Stimulated activated CD8-positive, alpha-beta memory T cell treated with anti-CD3 and anti-CD28 coated beads, Interleukin-7, amount 100 ng/mL, for 1 hour (primary cell): ENCODE measurements at places on chromosomes 7 and 10.

GRCh38 chr7:4792537-4793126 lies 17.2 kb downstream of the AP5Z1 start:
- no peak for DNase-seq

- DNase-seq = no peak
Observed at GRCh38 chr10:24120646-24121045, 88.3 kb upstream of the KIAA1217 start.

DNA sequence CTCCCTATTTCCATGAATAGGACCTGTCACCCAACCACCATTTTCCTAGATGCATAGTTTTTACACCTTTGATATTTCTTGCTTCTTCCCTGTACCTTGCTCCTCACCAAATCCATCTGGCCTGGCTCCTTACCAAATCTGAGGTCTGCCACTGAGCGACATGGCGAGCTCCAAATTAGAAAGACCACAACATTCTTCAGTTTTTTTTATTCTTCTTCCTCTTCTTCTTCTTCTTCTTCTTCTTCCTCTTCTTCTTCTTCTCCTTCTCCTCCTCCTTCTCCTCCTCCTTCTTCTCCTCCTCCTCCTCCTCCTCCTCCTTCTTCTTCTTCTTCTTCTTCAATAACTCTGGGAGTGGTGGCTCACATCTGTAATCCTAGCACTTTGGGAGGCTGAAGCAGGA lies 7.1 kb downstream of the CPED1 start:
- DNase-seq = no peak

GRCh38 chr7:113100121-113100603 lies 13.5 kb upstream of the GPR85 start:
- no peak for DNase-seq

DNA sequence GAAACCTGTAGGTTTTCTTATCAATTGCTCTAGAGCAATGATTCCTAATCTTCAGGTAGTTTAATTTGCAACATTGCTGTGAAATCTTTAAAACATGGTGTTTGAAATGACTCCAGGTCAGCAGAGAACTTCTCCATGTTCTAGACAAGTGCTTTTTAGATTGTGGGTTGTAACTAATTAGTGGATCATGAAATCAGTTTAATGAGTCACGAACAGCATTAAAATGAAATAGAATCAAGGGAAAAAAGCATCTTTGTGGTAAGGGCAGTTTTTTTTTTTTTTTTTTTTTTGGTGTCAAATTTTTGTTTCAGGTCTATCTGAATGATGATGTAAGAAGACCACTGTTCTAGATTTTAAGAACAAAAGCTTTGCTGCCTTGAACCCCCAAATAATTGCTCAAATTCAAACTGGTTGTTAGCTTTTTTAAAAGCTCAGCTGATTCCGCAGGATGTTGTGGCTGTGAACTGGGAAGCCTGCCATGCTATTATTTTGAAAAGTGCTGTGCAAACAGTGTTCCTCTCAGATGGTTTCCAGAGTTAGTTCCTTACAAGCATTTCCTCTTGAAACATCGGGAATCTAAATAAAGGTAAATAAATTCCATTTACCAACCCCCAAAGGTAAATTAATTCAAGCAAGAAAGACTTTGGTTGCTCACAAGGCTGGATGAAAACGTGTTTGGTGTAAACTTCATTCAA lies 13.1 kb upstream of the PDK4 start:
- DNase-seq = no peak

- DNase-seq = no peak
Observed at GRCh38 chr7:129908181-129908580, 44.6 kb downstream of the UBE2H start.

GRCh38 chr10:48266528-48266927 lies 8.0 kb downstream of the FRMPD2 start:
- DNase-seq = no peak

DNA sequence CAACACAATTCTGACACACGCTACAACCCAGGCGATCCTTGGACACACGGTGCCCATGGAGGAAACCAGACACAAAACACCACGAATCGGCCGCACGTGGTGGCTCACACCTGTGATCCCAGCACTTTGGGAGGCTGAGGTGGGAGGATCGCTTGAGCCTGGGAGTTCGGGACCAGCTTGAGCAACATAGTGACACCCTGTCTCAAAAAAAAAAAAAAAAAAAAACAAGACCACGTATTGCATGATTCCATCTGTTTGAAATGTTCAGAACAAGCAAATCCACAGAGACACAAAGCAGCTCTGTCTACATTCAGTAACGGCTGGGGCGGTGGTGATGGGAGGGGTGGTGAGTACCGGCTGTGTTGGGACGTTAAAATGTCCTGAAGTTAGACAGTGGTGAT lies 25.2 kb downstream of the ADAP1 start:
- no peak for DNase-seq

GRCh38 chr10:57921140-57921539 lies 346.6 kb downstream of the IPMK start:
- no peak for DNase-seq

DNA sequence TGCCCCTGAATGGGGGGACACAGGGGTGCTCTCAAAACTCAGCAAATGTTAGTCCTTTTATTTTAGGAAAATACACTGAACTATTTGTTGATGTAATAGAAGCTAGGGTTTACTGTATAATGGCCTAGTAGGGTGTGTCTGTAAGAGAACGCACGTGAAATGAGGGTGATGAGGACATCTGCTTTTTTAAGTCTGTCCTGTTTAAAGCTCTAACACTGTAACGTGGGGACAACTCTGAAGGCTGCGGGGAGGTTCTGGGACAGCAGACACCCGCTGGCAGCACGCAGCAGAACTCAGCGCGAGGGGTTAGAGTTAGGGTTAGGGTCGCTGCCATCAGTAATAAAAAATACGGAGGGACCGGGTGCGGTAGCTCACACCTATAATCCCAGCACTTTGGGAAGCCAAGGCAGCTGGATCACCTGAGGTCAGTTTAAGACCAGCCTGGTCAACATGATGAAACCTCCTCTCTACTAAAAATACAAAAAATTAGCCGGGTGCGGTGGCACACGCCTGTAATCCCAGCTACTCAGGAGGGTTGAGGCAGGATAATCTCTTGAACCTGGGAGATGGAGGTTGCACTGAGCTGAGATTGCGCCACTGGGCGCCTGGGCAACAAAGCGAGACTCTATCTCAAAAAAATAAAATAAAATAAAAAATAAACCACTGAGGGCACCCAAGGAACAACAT lies 98.0 kb downstream of the CTBP2 start:
- DNase-seq = no peak

DNA sequence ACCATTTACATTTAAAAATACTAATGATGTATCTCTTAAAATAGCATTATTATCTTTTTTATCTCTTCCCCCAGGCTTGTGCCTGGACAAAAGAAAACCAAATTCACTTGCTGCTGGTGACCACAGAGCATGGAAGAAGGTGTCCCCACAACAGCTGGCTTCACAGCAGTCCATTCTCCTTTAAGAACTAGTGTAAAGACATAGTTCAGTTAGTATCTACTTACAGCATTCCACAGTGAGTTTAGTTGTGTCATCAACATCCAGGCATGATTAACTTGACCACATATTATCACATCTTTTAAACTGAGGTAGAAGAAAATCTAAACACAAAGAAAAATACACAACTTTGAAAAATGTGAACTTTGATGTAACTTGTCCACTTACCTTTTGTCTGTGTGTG lies 55.0 kb downstream of the LRRC17 start:
- DNase-seq = no peak

GRCh38 chr10:37566332-37566731 lies 291.1 kb downstream of the ZNF248 start:
- DNase-seq = no peak

GRCh38 chr7:40680657-40681056 lies 545.9 kb downstream of the SUGCT start:
- DNase-seq = no peak

- DNase-seq = no peak
Observed at GRCh38 chr10:32179836-32180235, 123.6 kb upstream of the KIF5B start.

GRCh38 chr7:129825209-129825970 lies 127.4 kb downstream of the UBE2H start:
- DNase-seq = peak; percentile 83

- no peak for DNase-seq
Observed at GRCh38 chr7:114432061-114432460, 17.4 kb downstream of the FOXP2 start.

DNA sequence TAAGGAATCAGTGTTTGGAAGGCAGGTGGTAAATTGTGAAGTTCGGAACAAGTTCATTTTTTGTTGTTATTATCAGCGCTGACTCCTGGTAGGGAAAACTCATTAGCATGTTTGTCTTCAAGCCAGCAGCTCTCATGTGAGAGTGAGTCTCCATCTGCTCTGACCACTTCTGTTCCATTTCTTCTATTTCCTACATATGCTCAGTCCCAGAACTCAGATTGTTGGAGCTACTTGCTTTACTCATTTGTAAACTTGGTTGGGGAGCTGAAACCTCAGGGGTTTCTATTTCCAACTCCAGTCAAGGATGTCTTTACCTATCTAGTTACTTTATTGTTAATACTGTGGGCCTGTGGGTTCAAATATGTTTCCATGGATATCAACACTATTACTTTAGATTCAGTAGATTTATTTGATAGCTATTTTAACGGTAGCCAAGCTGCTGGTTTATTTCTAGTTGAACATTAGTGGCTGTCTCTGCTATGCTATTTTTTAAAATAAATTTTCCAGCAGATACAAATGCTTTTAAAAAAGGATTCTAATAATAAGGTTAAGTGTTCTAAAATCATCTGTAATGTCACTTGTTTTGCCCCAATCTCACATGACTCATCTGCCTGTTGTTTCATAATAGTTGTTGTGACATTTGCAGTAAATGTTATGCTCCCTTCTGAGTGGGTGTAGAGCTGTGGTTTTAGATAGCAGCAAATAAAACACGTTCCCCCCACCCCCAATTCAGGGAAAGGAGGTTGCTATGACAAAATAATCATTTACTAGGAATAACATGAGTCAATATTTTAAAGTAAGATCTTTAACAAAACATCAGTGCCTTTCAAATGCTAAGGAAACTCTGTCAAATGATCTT lies 143.3 kb downstream of the HDAC9 start:
- no peak for DNase-seq

GRCh38 chr10:113284635-113285034 lies 268.2 kb upstream of the HABP2 start:
- DNase-seq = no peak

DNA sequence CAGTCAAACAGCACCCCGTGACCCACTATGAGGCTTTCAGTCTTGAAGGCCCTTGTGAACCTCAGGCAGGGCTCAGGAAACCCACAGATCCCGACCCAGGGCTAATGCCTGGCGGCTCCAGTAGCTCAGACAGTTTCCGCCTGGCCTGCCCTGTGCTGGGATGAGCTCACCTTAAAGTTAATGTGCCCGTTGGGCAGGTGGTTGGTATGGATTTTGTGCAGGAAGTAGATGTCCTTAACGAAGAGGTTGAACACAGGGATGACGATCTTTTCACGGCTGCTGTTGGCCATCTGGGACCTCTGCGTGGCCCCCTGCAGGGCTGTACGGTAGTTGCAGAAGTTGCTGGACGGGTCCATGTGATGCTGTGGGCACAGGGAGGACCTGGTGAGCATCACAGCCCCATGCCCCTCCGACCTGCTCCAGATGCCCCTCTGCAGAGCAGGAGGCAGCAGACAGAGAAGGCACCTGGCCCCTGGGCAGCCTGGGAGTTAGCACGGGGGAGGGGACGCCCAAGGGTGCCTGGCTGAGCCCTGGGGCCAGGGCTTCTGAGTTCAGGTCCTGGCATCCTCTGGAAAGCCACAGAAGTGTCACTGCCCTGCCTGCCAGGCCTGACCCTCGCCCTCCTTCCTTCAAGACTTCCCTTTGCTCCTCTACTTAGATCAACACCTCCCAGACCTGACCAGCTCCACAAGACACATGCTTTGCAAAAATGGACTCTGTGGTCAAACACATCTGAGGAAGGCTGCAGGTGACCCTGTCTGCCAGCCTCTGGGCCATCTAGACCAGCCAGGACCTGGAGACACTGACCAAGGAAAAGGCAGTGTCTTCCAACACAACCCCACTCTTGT lies 59.8 kb downstream of the CSGALNACT2 start:
- DNase-seq = no peak

DNA sequence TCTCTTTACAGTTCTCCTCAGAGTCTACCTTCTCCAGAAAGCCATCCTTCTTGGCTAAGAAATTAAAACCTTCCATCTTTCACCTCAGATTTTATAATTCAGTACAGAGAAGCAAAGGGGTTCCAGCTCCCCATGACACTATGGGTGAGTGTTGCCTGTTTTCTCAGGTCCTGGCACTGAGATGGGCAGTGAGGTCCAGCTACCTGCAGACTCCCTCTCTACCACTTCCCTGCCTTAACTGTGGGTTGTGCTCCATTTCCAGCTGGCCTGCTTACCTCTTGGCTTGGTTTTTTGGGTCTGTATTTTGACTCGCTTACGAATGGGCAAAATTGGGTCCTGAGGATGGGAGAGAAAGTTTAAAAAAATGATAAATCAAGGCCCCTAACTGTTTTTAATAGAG lies 26.3 kb downstream of the ZCWPW1 start:
- no peak for DNase-seq

DNA sequence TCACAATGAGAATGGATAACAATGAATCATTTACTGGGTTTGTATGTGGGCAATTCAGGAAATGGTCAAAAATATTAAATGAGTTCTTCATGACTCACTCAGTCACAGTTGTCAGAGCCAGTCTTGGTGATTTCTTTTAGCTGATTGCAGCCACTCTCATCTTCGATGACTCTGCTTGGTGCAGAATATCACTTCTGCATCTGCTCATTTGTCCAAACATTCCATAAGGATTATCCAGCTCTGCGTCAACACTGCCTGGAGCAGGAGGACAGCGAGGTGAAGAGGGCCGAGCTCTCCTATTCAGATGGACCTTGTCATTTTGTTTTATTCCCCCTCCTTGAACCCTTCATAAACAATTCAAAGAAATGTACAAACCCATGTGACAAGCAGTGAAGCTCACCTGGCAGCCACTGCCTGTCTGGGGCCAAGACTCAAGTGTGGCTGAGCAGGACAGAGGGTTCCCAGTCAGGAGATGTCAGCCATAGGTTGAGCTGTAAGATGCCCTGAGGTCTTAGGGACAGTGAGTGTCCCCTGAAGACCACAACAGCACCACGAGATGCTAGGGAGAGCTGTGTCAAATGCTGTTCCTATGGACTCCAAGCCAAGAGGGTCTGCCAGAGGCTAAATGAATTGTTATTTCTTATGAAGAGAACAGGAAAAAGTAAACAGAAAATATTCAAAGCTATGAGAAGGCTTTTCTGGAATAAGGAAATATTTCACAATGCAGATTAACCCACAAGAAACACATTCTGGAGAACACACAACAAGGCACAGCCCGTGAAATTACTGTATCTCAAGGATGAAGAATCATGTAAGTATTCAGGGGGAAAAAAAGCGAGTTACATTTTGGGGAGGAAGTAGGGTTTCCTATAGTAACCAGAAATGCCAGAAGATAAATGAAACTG lies 33.1 kb upstream of the EGFR start:
- no peak for DNase-seq
